Transverse colon (tissue), 4 donors: ENCODE measurements at places on chromosomes 6 and 20.

DNA sequence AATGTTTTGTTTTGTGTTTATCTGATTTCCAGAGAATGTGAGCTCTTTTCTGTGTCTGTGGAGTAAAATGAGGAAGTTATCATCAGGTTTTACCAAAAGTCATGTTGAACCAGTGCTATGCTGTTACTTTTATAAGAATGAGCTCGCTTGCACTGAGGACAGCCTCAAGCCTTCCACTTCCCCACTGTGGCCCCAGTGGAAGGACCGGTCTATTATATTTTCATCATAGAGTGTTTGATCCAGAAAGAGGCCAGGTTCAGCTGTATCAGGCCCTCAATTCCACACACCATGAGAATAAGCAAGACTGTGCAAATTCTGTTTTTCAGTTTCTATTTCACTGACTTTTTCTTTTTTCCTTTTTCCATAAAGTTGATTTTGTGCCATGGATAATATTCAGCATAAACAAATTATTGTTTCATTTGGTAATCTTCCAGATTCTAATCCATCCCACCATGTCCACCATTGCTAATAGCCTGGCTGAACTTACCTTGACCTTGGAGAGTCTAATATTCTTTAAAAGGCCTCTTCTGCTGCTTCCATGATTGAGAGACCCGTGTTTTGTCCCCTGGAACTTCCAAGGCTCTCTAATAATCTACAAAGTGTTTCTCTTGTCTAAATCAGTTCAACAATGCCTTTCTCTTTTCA is 286.2 kb downstream of the THBS2 start:
- DNase-seq = no peak
- H3K27me3 ChIP-seq = no peaks in the 10 kb centered on the region
- H3K4me3 ChIP-seq = no peak overlapping the region
- no peaks in the 10 kb centered on the region for H3K36me3 ChIP-seq
- H3K4me1 ChIP-seq = no peaks in the 10 kb centered on the region

DNA sequence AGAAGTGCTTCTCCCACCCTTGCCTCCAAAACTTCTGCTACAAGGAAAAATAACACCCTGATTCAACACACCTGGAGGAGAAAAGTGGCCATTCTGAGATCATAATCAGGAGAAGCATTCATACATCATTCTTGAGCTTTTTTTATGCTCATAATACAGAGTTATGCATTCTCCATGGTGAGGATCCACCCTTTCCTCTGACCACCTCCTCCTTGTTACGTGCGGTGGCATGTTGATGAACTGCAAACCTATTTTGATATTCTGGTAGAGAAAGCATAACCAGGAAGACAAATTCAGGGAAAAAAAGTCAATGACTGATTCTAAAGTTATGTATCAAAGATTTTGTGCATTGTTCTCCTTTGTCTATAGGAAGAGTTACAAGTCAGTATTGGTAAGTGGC is 169.8 kb downstream of the KLHL32 start:
- no peak overlapping the region for H3K4me3 ChIP-seq
- H3K4me1 ChIP-seq = no peaks in the 10 kb centered on the region
- DNase-seq = no peak
- H3K36me3 ChIP-seq = no peaks in the 10 kb centered on the region
- no peak overlapping the region for H3K27ac ChIP-seq

GRCh38 chr20:22525821-22526220 is 58.6 kb downstream of the FOXA2 start:
- no peaks in the 10 kb centered on the region for H3K27me3 ChIP-seq
- H3K4me1 ChIP-seq = no peaks in the 10 kb centered on the region
- no peaks in the 10 kb centered on the region for H3K36me3 ChIP-seq
- H3K4me3 ChIP-seq = no peak overlapping the region

GRCh38 chr6:148874698-148875293 is 128.0 kb downstream of the UST start:
- H3K4me3 ChIP-seq = no peak overlapping the region
- no peaks in the 10 kb centered on the region for H3K36me3 ChIP-seq
- no peaks in the 10 kb centered on the region for H3K4me1 ChIP-seq
- no peaks in the 10 kb centered on the region for H3K27me3 ChIP-seq

GRCh38 chr6:145731447-145731846 is 3.9 kb downstream of the EPM2A start:
- H3K27me3 ChIP-seq = no peaks in the 10 kb centered on the region
- H3K4me1 ChIP-seq = no peaks in the 10 kb centered on the region
- DNase-seq = no peak
- no peaks in the 10 kb centered on the region for H3K36me3 ChIP-seq

DNA sequence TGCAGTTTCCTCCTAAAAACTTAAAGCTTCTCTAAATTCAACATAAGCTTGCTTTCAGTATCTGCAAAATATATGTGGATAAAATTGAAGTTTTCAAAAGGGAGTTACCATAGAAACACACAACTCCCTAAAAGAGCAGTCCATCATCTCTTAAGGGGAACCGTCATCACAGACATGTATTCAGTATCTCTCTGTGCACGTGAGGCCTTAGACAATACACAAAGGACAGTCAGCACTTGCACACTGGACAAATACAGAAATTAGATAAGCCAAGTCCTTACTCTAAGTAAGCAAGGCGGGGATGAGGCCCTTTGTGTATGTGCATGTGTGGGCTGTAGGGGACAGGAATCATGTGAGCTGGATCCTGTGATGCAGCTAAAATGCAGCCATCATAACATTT is 136.6 kb downstream of the BACH2 start:
- H3K27ac ChIP-seq = no peak overlapping the region
- H3K4me1 ChIP-seq = no peaks in the 10 kb centered on the region

DNA sequence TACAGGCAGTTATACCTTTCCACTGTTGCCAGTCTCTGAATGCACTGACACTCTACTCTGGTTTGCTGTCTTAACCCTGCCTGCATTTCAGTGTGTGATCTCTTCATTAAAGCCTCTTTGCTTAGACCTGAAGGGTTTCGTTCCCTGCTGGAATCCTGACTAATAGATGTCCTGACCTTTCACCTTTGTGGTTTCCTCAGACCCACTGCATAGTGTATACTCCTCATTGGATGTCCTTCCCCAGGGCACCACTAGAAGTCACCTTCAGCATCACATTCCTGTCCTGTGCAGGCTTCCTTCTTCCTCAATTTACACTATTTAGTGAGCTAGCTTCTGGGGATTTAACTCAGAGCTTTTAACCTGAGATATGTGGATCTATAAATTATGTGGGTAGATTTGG is 120.6 kb downstream of the RCAN2 start:
- no peak overlapping the region for H3K27ac ChIP-seq
- H3K36me3 ChIP-seq = no peaks in the 10 kb centered on the region
- no peak for DNase-seq
- no peaks in the 10 kb centered on the region for H3K4me1 ChIP-seq
- H3K4me3 ChIP-seq = no peak overlapping the region
- no peaks in the 10 kb centered on the region for H3K27me3 ChIP-seq

GRCh38 chr6:26390531-26390930 is 7.6 kb downstream of the BTN2A2 start:
- H3K36me3 ChIP-seq = no peaks in the 10 kb centered on the region
- no peaks in the 10 kb centered on the region for H3K4me1 ChIP-seq
- no peak for DNase-seq
- no peak overlapping the region for H3K4me3 ChIP-seq

DNA sequence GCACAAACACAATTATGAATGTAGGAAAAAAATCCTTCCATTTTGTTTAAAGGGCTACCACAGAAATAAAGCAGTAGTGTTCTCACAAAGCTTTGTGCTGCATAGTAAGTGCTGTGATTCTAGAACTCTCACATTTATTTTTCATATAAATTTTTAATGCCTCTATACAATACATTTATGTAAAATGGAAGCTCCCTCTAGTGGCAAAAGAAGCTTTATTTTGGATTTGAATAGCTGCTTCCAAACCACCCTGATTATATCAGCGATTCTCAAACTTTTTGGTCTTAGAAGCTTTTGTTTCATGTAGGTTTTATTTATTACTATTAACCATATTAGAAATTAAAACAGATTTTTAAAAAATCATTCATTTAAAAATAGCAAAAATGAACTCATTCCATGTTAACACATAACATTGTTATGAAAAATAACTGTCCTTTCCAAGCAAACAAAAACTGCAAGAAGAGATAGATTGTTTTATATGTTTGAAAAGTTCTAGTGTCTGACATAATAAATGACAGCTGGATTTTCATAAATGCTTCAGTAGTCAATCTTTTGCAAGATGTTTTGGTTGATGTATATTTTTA is 38.4 kb downstream of the HS3ST5 start:
- no peak overlapping the region for H3K27ac ChIP-seq
- DNase-seq = no peak
- H3K4me3 ChIP-seq = no peak overlapping the region
- H3K36me3 ChIP-seq = no peaks in the 10 kb centered on the region
- H3K4me1 ChIP-seq = no peaks in the 10 kb centered on the region
- no peaks in the 10 kb centered on the region for H3K27me3 ChIP-seq

GRCh38 chr6:37696220-37696840 is 1.4 kb downstream of the MDGA1 start:
- no peak for DNase-seq
- peak overlapping the region; percentile 76 for H3K4me3 ChIP-seq
- H3K4me1 ChIP-seq = peaks cover 30% of the 10 kb centered on the region
- H3K36me3 ChIP-seq = no peaks in the 10 kb centered on the region

DNA sequence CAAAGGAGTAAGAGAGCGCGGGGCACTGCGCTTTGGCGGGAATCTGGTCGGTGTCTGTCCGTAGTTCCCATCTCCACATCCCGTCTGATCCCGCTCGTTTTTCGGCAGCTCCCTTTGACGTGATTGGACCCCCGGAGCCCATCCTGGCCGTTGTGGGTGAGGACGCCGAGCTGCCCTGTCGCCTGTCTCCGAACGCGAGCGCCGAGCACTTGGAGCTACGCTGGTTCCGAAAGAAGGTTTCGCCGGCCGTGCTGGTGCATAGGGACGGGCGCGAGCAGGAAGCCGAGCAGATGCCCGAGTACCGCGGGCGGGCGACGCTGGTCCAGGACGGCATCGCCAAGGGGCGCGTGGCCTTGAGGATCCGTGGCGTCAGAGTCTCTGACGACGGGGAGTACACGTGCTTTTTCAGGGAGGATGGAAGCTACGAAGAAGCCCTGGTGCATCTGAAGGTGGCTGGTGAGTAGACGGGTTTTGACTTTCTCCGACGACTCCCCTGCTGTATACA is 1.4 kb downstream of the BTN1A1 start:
- peaks cover 38% of the 10 kb centered on the region for H3K27me3 ChIP-seq
- H3K36me3 ChIP-seq = no peaks in the 10 kb centered on the region
- peak; percentile 33 for DNase-seq

DNA sequence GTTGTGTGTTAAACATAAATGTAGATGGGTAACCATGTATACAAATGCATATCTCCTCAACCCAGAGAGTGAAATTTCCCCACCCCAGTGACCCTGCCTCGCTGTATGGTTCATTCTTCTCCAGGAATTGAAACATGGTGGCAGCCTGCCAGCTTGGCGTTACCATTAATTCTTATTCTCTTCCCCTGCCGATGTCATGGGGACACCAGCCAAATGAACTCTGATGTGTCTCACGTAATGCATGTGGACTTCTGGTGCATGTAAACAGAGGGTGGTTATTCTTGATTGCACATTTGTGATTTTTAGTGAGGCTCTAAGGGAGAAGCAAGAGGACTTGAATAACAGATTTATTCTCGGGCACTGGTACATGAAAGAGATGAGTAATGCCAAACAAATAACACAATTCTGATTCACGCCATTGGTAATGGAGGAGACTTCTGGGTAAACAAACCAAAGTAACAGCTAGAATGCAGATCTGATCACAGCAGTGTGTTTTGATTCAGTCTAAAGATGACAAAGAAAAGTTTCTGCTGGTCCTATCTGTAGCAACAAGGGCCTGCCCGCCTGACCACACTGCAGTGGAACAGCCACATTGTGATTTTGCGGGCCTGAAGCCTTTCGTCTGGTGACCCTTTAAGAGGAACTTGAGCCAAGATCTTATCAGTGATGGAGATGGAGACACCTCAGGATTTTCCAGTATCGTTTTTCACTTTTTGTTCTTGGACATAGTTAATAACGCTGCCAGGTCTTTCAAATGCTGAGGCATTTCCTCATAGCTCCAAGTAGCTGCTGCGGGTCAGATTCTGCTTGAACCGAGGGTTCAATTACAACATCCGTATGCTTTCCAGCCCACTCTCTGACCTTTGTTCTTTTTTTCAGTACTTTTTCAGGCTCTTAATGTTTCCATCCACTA is 171.8 kb upstream of the AKAP12 start:
- peak overlapping the region; percentile 70 for H3K27ac ChIP-seq
- peak; percentile 40 for DNase-seq
- H3K36me3 ChIP-seq = no peaks in the 10 kb centered on the region
- H3K4me3 ChIP-seq = no peak overlapping the region
- no peaks in the 10 kb centered on the region for H3K4me1 ChIP-seq
- H3K27me3 ChIP-seq = no peaks in the 10 kb centered on the region

GRCh38 chr20:35432430-35432735 is 5.6 kb downstream of the GDF5 start:
- no peaks in the 10 kb centered on the region for H3K36me3 ChIP-seq
- DNase-seq = no peak
- no peaks in the 10 kb centered on the region for H3K27me3 ChIP-seq
- H3K27ac ChIP-seq = no peak overlapping the region

GRCh38 chr20:43809206-43809819 is 82.5 kb upstream of the GTSF1L start:
- no peaks in the 10 kb centered on the region for H3K27me3 ChIP-seq
- no peak overlapping the region for H3K4me3 ChIP-seq
- no peak overlapping the region for H3K27ac ChIP-seq
- H3K4me1 ChIP-seq = no peaks in the 10 kb centered on the region
- DNase-seq = no peak
- no peaks in the 10 kb centered on the region for H3K36me3 ChIP-seq

DNA sequence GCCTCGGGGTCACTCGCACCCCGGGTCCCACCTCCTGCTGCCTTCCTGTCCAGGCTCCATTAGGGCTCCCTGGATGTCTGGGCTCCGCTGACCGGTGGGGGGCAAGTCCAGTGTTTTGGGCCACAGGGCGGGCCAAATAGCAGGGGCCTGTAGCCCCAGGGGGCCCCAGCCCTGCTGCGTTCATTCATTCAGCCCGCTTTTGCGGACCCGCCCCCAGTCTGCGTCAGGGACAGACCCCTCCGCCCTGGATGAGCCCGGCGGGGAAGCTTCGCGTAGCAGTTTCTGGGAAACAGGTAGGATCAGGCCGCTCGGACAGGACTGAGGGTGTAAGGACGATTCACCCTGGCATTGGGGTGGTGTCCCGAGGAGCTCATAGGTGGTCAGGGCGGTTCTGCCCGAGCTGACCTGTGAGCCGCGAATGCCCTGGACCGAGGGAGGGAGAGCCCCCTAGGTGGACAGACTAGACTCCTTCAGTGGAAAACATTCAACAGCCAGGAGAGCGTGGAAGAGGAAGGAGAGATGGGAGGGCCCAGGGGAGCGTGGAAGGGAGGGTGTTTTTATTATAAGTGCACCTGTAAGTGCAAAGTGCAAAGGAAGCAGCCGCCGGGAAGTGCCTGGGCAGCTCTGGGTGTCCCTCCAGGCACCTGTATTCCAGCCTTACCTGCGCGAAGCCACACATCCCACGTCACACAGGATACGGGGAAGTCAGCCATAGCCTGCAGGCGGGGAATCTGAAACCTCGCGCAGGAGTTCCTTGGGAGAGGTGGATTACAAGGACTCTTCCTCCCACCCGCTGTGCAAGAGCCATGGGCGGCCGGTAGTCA is 662 bp downstream of the ENTPD6 start:
- peak; percentile 87 for DNase-seq
- peak overlapping the region; percentile 93 for H3K27ac ChIP-seq
- peaks cover 25% of the 10 kb centered on the region for H3K4me1 ChIP-seq
- H3K27me3 ChIP-seq = no peaks in the 10 kb centered on the region
